ENCODE measurements at places on chromosomes 16 and 17.
A peak's percentile ranks its signal among the peaks of the same experiment; 100 is the strongest.

DNA sequence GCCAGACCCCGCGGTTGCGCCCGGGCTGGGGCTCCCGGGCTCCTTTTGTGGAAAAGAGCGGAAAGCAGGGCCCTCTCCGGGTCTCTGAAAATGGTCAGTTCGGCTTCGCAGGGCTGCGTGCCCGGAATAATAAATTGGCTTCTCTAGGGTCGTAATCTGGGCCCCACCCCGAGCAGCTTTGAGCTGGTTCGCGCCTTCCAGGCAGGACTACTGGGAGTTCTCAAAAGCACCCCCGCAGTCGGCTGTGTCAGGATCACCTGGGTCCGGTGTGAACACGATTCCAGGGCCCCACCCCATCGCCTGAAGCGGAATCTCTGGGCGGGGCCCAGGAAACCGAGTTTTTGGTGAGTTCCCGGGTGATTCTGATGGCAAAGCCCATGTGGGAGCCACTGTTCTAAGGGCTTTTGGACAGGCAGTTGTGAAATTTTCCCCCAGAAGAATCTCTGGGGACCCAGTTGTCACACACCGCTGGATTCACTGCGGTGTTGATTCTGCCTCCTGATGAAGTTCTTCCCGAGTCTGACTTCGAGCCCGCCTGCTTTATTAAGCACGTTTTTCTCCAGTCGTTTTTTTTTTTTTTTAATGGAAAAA lies 77.0 kb downstream of the MRC2 start:
- DNase-seq: no peak

GRCh38 chr16:29909391-29909790 lies 9.1 kb downstream of the ASPHD1 start:
- DNase-seq: peak; percentile 45

GRCh38 chr16:11253009-11253994 lies 2.7 kb downstream of the SOCS1 start:
- DNase-seq: peak; percentile 50

DNA sequence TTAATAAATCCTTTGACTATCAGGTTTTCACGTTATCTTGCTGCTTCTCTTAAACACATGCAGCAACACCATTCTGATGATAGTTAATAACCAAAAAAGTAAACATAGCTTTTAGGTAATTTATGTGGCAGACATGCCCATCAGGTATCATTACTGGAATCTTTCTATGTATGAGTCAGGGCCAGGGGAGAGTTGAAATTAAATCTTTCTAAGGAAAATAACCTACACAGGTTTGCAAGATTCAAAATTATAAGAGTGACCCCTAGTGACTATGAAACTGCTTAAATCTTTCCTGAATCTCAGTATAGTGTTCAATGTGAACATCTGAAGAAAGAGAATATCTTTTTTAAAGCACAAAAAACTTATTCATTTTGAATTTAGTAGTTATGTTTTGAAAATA lies 666.6 kb downstream of the CDH11 start:
- DNase-seq: no peak

DNA sequence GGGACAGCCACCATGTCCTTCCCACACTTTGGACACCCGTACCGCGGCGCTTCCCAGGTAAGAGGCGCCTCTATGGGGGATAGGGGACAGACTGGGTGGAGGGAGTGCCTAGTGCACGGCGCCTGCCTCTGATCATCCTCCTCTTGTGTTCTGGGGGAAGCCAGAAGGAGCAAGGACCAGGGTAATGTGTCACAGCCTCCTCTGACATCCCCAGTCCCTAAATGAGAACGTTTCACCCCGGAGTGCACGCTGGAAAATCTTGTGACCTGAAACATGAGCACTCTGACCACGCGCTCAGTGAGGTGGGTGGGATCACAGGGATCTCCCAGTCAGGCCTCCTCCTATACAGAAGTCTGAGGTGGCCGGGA lies 1.1 kb downstream of the IRX6 start:
- no peak for DNase-seq

- no peak for DNase-seq
Measured at GRCh38 chr16:23842137-23842600, 6.4 kb downstream of the PRKCB start.

GRCh38 chr17:48520631-48521079 lies 10.2 kb downstream of the HOXB1 start:
- no peak for DNase-seq

GRCh38 chr17:7977039-7977438 lies 25.4 kb upstream of the GUCY2D start:
- DNase-seq: no peak

DNA sequence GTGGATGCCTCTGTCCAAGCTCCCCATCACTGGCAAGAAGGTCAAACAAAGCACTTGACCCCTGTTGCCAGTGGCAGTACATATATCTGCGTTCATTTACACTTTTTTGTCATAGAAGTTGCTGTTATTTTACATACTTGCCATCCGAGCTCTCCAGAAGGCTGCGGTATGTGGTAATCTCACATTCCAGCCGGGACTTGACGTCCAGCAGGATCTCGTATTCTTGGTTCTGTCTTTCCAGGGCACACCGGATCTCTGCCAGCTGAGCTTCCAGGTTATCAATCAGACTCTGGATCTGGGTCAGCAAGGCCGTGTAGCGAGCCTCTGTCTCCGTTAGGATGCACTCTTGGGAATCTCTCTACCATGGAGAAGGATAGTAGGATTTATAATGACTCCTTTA lies 6.6 kb downstream of the KRT39 start:
- no peak for DNase-seq

- no peak for DNase-seq
Measured at GRCh38 chr17:47895347-47895855, 635 bp upstream of the SP2 start.

GRCh38 chr16:68216240-68216639 lies 19.7 kb downstream of the ESRP2 start:
- DNase-seq: no peak

- no peak for DNase-seq
Measured at GRCh38 chr17:74928786-74929185, 4.7 kb downstream of the OTOP2 start.

DNA sequence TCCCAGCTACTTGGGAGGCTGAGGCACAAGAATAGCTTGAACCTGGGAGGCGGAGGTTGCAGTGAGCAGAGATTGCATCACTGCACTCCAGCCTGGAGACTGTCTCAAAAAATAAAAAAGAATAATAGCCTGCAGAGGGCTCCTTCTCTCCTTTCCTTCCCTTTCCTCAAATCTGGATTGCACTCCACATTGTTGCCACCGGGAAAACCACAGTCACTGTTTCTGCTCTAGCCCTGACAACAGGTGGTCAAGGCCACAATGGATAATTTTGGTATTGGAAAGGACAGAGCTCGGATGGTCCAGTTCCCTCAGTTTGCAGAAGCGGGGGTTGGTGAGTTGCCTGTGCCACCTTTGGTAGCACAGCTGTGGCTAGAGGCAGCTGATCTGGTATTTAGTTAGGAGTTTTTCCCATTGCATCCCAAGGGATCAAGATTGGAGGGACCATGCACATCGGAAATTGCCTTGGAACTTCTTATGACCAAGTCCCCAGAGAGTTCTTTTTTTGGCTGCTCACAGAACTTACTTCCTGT lies 44.7 kb upstream of the PRSS54 start:
- DNase-seq: peak; percentile 11

DNA sequence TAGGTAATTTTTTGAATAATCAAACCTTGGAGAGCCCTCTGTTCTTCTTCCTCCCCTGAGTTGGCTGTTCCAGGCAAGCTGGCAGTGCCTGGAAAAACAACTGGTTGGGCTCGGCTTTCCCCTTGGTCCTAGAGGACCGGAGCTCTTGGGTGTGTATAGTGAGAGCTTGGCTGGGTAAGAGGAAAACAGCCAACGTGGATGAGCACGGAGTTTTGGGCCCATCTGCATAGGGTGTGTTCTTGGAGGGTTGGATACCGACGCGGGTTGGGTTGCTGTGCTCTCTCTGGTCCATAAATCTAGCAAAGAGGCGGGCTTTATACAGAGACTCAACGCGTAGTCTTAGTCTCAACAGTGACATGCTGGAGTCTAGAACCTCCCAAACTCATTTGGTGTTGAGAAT lies 23.2 kb downstream of the ITGB3 start:
- peak; percentile 52 for DNase-seq

- DNase-seq: no peak
Measured at GRCh38 chr16:74901606-74902005, 83.3 kb downstream of the WDR59 start.

GRCh38 chr16:11667824-11668622 lies at the start of gene SNN:
Gene SNN, plus strand, starts transcription at chr16:11668455. Its CDS starts 7,605 bp downstream, at chr16:11676060.
- peak; percentile 98 for DNase-seq

DNA sequence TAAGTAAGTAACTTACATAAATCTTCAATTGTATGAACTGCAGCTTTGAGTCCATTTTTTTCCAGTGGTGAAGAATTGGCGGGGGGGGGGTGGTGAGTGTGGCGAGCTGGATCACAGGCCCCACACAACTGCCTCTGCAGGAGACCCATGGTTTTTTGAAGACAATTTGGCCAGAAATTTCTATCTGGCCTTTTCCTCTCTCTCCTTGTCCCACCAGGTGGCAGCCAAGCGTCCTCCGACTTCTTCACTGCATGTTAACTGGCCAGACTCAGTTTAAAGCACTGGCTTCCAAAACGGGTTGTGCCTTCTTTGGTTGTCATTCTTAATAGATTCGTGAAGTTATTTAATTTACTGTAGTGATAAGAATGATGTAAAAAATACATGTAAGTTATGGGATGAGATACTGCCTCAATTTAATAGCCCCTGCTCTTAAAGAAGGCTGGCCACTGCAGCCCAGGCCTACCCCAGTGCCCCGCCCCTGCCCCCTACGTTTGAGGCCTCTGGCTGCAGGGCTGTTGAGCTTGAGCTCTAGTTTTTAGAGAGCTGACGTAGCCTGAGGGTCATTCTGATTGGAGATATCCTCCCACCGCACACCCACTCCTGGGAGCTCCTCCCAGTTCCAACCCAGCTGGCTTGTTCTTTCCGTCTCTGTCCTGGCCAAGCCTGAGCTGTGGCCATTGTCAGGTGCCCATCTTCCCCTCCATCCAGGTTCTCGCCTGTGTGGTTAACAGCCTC lies 36.4 kb downstream of the AKAP1 start:
- peak; percentile 71 for DNase-seq
